Skeletal muscle tissue (tissue), 5 donors: ENCODE measurements at places on chromosomes 1 and 21. TPM values are rescaled to one million over a fixed set of nuclear protein-coding genes. Genes with fewer than 3 reads are reported as not detected.

The NBPF15 gene
- total RNA-seq, result 37.6 TPM

The ZNF648 gene
- total RNA-seq, result under 0.01 TPM

The OR10Z1 gene
- not detected for total RNA-seq

The FCMR gene
- 0.52 TPM for total RNA-seq

The LIPI gene
- not detected for total RNA-seq

The GOLT1A gene
- not detected for total RNA-seq

The MAB21L3 gene
- not detected for total RNA-seq

The PTPRF gene
- 10.4 TPM for total RNA-seq
